Lung microvascular endothelial cell (primary cell): ENCODE measurements at places on chromosomes 4 and X. TPM values are rescaled to one million over a fixed set of nuclear protein-coding genes. Genes with fewer than 3 reads are reported as not detected.

Gene RAB33A
- 0.40 and 0.44 TPM in 2 replicates for total RNA-seq

Gene ENOPH1
- total RNA-seq: 31.2 and 45.4 TPM in 2 replicates

Gene ZNF630
- total RNA-seq: 0.87 and 0.99 TPM in 2 replicates

Gene SPATA4
- not detected in 2 replicates for total RNA-seq

Gene IRF2
- 16.3 and 20.6 TPM in 2 replicates for total RNA-seq

Gene TMEM47
- total RNA-seq: 3.2 and 7.4 TPM in 2 replicates

Gene TAF7L
- under 0.01 TPM in 1 of 2 replicates, not detected in the other for total RNA-seq

Gene STX18
- total RNA-seq: 13.1 and 14.1 TPM in 2 replicates

DNA sequence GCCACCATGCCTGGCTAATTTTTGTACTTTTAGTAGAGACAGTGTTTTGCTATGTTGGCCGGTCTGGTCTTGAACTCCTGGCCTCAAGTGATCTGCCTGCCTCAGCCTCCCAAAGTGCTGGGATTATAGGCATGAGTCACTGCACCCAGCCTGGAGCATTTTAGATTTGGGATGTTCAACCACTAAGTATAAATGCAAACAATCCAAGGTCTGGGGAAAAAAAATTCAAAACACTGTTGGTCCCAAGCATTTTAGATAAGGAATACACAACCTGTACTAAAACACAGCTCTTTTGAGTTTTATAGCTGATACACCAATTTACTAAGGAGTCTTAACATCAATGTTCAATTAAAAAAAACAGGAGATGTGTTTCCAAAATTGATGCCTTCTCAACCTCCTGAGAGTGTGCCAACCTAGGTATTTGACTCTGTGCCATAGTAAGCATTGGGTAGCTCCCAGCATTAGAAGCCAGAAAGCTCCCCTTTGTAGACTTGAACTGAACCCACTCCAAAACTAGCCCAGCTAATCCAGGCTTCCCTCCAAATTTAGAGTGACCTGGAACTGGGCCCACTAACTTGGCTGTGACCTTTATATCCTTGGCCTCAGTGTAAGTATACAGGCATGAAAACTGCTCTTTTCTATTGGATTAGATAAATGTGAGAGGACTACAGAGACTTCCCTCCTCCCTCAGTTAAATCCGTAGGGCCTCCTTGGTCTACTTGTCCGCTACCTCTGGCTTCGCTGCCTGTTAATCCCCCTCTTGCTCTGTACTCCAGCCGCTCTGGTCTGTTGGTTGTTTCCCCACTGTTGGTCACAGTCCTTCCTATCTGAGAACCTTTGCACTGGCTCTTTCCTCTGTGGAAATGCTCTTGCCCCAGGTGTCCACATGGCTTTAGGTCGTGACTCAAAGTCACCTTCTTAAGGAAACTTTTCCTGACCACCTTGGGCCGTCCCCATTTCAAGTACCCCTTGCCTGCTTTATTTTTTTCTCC is 77.6 kb downstream of the CCKAR start:
- DNase-seq: no peak

DNA sequence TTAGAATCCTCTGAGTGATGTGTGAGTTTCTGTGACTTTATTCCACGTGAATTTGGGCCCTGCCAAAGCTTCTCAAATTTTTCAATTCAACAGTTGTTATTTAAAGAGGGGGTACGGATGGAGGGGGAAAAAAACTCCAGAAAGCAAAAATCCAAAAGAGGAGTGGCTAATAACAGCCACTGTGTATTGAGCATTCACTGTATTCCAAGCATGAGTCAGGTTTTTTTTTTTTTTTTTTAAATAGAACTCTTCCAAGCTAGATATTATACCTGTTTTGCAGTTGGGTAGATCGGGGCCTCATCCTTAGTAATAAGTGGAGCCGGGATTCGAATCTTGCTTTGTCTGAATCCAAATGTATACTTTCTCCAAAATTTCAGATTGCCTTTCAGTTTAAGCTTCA is 6.4 kb upstream of the RHOH start:
- DNase-seq: no peak

- DNase-seq: no peak
Observed at GRCh38 chrX:5780821-5781220, 447.8 kb downstream of the NLGN4X start.

DNA sequence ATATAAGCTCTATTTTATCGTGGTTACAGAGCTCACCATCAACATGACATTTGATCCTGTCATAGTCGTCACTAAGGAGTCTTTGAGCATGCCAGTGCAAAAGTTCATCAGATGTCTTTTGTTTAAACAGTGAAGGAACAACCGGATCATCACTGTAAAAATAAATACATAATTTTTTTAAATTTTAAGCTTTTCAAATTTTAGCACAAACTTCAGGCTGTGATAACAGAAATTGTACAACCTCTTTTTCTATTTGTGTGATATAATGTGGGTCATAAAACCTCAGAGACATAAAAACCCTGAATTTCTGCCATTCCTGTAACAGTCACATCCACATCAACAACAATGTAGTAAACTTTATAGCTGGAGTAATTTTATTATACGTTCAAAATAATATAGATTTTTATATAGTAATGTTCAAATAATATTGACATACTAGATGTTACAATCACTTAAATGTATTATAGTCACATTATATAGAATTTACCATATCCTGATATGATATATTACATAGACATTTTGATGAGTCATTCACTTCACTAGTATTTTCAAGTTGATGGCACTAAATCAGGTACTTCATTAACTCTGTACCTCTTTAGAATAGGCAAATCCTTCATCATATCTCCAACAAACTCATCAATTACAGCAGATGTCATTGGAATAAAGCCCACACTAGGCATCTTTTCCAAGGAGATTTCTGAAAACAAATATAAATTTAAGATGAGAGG is 47.7 kb downstream of the DDX60L start:
- DNase-seq: no peak

- DNase-seq: no peak
Observed at GRCh38 chr4:76012388-76012801, 5.1 kb upstream of the CXCL9 start.

DNA sequence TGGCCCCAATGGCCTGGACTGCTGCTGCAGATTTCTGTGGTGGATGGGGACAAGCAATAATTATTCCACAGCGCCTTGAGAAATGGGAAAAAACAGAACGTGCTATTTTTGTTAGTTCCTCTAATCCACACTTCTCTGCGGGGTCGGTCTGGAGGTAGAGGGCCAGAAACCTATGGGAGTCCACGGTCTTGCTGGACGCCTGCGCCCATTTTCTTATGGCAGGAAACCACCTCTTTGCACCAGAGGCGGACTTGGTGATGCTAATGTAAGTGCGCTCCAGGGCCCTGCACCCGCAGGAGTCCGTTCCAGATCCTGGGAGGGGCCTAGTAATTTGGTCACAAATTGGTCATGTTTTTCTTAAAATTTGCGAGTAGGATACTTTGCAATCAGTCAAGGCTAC is 25.9 kb upstream of the CLDN24 start:
- no peak for DNase-seq

- DNase-seq: peak; percentile 31
Observed at GRCh38 chrX:115650916-115651315, 89.9 kb downstream of the PLS3 start.

- DNase-seq: peak; percentile 45
Observed at GRCh38 chr4:101345271-101345595, 2.1 kb downstream of the PPP3CA start.
